ENCODE measurements at places on chromosomes 2 and 18. TPM values are rescaled to one million over a fixed set of nuclear protein-coding genes. Genes with fewer than 3 reads are reported as not detected.

Gene CYP26B1
- total RNA-seq = 61.5 TPM

- H3K27ac ChIP-seq = no peak overlapping the region
- H3K27me3 ChIP-seq = no peaks in the 10 kb centered on the region
Observed at GRCh38 chr2:48984922-48985321, 169.4 kb downstream of the FSHR start.

- no peaks in the 10 kb centered on the region for H3K36me3 ChIP-seq
- H3K27me3 ChIP-seq = no peaks in the 10 kb centered on the region
- DNase-seq = no peak
- no peaks in the 10 kb centered on the region for H3K4me1 ChIP-seq
- H3K4me3 ChIP-seq = no peak overlapping the region
Observed at GRCh38 chr18:7479756-7480155, 87.4 kb upstream of the PTPRM start.

DNA sequence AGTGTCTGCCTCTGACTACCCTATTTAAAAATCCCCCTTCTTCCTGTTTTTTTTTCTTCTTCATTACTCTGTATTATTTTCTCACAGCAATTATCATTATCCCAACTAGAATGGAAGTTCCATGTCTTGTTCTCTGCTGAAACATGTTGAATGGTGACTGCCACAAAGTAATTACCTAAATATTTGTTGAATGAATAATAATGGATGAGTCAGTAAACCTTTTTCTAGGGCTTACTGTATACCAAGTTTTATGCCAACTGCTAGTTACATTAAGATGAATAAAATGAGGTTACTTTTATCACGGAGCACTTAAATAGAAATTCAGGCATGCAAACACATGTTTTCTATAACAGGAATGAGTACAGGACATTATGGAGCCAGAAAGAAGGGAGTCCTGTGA is 490.6 kb downstream of the THSD7B start:
- no peaks in the 10 kb centered on the region for H3K4me1 ChIP-seq
- H3K36me3 ChIP-seq = no peaks in the 10 kb centered on the region
- H3K4me3 ChIP-seq = no peak overlapping the region
- no peak for DNase-seq
- no peaks in the 10 kb centered on the region for H3K27me3 ChIP-seq
- H3K27ac ChIP-seq = no peak overlapping the region

DNA sequence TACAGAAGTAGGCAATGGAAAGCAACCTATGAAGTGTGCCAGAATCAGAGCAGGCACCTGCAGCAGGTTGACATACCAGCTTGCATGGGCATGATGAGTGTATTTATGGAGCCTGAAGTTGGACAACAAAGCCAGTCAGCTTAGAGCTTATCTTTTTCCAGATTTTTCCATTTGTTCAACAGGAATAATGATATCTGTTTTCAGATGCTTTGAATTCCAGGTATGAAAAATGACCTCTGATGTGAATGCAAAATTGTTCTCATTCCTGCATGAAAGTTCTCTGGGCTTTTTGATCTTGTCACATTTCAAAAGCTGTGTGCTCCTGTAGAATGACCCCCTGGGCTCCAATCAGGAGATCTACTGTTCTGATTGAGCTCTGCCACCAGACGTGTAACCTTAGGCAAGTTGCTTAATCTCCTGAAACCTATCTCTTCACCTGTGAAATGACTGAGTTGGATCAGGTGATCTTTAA is 38.2 kb upstream of the VIT start:
- DNase-seq = no peak
- H3K4me3 ChIP-seq = no peak overlapping the region
- no peaks in the 10 kb centered on the region for H3K27me3 ChIP-seq
- no peaks in the 10 kb centered on the region for H3K36me3 ChIP-seq
- H3K27ac ChIP-seq = no peak overlapping the region

GRCh38 chr18:46374850-46375249 is 270.7 kb downstream of the HAUS1 start:
- no peak for DNase-seq
- no peaks in the 10 kb centered on the region for H3K36me3 ChIP-seq
- H3K4me1 ChIP-seq = no peaks in the 10 kb centered on the region
- H3K27ac ChIP-seq = no peak overlapping the region
- H3K27me3 ChIP-seq = no peaks in the 10 kb centered on the region

DNA sequence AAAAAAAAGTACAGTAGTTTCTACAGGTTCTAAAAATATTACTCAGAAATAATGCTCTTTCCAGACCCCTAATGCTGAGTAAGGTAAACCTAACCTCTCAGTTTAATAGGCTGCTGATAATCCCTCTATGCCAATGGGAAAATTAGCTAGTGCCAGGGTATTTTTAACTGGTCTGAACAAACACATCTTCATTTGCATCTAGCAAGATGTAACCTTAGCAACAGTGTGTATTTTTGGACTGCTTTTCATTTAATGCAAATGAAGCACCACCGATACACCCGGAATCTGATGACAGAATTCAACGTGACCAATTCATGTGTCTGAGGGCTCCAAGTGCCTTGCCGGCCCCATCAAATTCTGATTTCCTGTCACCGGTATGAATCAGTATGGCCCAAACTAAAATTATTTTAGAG is 47.4 kb upstream of the CYRIA start:
- no peak for DNase-seq
- H3K4me3 ChIP-seq = no peak overlapping the region
- no peaks in the 10 kb centered on the region for H3K27me3 ChIP-seq
- H3K27ac ChIP-seq = no peak overlapping the region
- H3K36me3 ChIP-seq = no peaks in the 10 kb centered on the region

DNA sequence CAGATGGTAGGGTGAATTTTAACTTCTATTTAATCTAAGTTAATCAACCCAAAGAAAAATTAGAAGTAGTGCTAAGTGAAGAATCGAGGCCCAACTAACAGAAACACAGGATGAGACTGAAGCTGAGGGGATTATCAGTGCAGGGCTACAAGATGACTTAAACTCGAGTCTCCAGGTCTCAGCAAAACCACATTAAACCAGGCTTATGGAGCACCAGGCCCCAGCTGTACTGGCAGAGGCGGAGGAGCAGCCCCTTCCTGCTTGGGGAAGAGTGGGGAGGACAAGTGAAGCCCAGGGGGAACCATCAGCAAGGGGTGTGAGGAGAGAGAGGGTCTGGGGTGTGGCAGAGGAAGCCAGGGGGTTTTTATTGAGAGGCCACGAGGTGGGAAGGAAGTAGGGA is 135.9 kb upstream of the EPAS1 start:
- no peak for DNase-seq
- no peak overlapping the region for H3K4me3 ChIP-seq
- H3K36me3 ChIP-seq = peaks cover 4% of the 10 kb centered on the region

DNA sequence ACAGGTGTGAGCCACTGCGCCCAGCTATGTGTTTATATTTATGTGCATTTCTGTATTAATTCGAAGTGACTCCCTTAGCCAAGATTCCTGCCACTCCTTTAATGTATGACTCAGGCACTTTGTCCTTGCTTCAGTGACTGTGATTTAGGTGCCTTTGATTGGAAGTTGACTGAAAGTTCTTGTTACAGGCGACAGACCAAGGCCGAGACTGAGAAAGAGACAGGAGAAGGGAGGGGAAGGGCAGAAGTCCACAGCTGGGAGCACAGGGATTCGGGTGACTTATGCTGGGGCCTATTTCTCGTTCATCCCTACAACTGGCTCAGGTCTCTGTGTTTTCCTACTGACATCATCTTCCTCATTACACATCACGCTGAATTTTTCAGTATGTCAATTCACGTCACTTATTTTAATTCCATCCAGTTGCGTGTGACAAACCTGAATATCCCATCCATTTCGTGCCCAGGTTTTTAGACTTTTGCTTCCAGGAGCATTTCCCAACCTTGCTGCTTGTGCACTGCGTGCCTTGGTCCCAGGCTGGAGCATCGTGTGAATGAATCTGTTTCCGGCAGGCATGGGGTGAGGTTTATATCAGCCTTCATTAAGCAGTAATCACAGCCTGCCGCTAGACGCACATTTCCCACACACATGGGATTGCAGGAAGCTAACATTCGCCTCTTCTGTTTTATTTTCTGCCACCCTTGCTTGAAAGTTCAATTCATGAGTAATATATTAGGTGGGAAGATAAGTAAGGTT is 42.4 kb downstream of the TMEM18 start:
- no peak overlapping the region for H3K27ac ChIP-seq
- peak; percentile 47 for DNase-seq
- no peaks in the 10 kb centered on the region for H3K36me3 ChIP-seq

Gene LRRTM1
- total RNA-seq = 0.30 TPM

DNA sequence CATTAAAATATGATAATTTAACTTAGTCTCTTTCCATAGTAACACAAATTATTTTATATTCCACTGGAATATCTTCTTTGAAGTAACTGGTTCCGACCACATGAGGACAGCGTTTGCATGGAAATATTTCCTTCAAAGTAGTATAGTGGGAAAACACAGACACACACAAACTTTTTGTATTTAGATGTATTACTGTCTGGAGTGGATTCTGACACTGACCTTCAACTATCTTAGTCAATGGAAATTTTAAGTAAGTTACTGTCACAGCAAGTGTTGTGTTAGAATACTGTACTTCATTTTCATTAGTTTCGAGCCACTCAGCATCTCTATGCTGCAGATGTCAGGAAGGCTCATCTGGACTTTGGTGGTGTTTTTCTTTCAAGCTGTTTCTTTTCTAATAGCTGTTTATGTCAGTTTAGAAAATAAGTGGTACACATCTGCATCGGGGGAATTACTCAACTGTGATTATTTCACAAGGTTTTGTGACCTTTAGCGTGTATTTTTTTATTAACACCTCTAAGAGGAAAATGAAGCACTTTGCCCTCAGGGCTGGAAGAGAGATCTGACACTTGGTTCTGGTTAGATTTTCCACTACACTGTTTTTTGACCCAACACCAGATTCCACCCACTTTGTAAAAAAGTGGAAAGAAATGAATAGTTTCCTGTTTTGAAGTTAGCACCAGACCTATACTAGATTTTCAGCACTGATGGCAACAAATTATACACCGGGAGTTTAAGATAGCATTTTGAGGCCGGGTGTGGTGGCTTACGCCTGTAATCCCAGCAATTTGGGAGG is 18.9 kb upstream of the THOC1 start:
- no peaks in the 10 kb centered on the region for H3K4me1 ChIP-seq
- no peak for DNase-seq
- H3K27ac ChIP-seq = no peak overlapping the region
- H3K27me3 ChIP-seq = no peaks in the 10 kb centered on the region

- H3K27ac ChIP-seq = no peak overlapping the region
- no peak for DNase-seq
- no peak overlapping the region for H3K4me3 ChIP-seq
- H3K4me1 ChIP-seq = no peaks in the 10 kb centered on the region
Observed at GRCh38 chr2:119735565-119735964, 24.2 kb upstream of the PTPN4 start.

DNA sequence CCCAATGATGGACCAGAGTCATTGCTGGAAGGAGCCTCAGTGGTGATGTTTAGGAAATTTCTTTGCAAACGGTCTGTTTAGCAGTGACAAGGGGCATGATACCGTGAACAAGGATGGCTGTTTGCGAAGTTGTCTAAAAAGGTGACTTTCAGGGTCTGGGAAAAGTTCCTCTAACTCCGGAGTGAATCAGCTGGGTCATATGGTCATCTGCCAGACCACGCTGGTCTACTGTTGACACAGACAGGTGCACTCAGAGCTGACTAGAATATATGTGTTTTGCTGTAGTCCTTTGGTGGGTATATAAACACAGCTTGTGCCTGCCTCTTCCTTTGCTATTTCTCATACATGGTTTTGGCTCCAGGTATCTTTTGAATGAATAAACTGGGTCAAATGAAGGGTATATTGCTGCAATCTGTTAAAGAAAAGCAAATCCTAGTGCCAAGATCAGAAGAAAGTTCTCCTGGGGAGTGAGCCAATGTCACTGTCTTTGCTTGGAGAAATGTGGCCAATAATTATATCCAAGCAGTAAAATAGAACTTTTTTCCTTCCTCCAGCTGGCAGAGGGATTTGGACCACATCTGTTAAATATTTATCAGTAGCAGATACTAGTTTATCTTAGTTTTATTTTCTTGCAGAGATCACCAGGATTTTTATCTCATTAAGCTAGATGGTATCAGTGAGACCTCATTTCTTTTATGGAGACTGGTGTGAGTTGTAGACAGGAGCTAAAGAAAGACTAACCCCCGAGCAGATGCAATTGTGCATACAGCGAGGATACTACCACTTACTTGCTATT is 286.0 kb downstream of the TRIB2 start:
- no peaks in the 10 kb centered on the region for H3K27me3 ChIP-seq
- peaks cover 26% of the 10 kb centered on the region for H3K4me1 ChIP-seq
- no peak overlapping the region for H3K27ac ChIP-seq
- no peaks in the 10 kb centered on the region for H3K36me3 ChIP-seq
- no peak overlapping the region for H3K4me3 ChIP-seq

GRCh38 chr2:127108090-127108523 is 1.2 kb upstream of the BIN1 start:
- H3K27ac ChIP-seq = no peak overlapping the region
- peak overlapping the region; percentile 87 for H3K4me3 ChIP-seq
- peaks cover 1% of the 10 kb centered on the region for H3K27me3 ChIP-seq
- no peaks in the 10 kb centered on the region for H3K36me3 ChIP-seq
- peak; percentile 53 for DNase-seq

Gene SETBP1
- total RNA-seq = 18.2 TPM

Gene RAX
- total RNA-seq = not detected

DNA sequence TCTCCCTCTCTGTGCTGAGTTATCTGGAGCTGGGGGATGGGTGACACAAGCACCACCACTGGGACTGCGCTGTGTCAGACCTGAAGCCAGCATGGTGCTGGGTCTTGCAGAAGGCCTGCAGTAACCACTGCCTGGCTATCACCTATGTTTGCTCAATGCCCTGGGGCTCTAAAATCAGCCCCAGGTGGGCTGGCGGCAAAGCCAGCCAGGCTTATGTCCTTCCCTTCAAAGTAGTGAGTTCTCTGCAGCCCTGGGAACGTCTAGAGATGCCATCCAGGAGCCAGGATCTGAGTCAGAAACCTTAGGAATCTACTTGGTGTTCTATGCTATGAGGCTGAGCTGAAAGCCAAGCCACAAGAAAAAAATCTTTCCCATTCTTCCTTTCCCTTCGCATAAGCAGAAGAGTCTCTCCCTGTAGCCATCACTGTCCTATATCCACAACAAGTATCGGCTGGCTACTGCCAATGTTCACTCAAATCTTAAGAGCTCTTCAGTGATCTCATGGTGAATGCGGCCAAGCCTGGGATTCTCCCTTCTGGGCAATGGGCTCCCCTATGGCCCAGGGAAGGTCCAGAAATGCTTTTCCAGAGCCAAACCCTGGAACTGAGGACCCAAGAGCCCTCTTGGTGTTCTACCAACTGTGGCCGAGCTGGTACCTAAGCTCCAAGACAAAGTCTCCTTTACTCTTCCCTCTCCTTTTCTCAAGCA is 248.7 kb downstream of the ZNF385B start:
- no peak for DNase-seq
- H3K27me3 ChIP-seq = no peaks in the 10 kb centered on the region
- peaks cover 6% of the 10 kb centered on the region for H3K4me1 ChIP-seq
- H3K4me3 ChIP-seq = no peak overlapping the region

DNA sequence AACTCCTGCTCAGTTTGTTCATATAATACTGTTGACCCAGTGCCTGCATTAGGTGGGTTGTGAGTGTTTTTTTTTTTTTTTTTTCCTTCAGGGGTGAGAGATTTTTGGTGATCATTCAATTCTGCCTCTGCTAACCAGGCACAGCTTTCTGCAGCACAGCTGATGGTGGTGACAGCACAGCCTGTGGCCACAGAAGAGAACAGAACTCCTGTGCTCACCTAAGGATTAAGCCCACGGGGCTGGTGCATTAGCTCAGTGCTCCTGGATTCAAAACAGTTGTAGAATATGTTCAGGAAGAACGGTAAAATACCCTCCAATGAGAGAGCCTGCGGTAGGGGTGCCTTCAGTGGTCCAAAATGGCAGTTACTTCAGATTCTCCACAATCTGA is 42.0 kb downstream of the PKP4 start:
- H3K36me3 ChIP-seq = no peaks in the 10 kb centered on the region
- H3K27ac ChIP-seq = no peak overlapping the region
- H3K4me3 ChIP-seq = no peak overlapping the region
- H3K27me3 ChIP-seq = no peaks in the 10 kb centered on the region
- no peak for DNase-seq

All from suprapubic skin (tissue), 4 donors.